NCI-H510A (cell line): ENCODE measurements at places on chromosomes 16 and 17.
A peak's percentile ranks its signal among the peaks of the same experiment; 100 is the strongest.

GRCh38 chr17:49508866-49509587, 13.9 kb downstream of the NGFR start:
- no peak for DNase-seq

DNA sequence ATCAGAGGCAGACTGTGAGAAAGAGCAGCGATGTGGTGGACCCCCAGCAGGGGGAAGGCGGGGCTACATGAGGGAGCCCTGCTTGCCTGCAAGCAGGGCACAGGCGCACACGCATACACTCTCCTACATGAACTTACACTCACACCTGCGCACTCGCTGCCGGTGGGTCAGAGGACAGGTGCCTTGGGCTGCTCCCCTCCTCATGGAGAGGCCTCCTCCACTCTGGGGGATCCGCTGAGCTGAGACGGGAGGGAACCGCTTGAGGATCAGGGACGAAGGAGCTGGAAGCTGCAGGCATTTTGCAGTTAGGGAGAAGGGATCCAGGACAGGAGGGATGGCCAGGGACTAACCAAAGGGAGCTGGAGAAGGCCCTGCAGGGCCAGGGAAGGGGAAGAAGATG, 14.2 kb downstream of the OSBPL7 start:
- no peak for DNase-seq

DNA sequence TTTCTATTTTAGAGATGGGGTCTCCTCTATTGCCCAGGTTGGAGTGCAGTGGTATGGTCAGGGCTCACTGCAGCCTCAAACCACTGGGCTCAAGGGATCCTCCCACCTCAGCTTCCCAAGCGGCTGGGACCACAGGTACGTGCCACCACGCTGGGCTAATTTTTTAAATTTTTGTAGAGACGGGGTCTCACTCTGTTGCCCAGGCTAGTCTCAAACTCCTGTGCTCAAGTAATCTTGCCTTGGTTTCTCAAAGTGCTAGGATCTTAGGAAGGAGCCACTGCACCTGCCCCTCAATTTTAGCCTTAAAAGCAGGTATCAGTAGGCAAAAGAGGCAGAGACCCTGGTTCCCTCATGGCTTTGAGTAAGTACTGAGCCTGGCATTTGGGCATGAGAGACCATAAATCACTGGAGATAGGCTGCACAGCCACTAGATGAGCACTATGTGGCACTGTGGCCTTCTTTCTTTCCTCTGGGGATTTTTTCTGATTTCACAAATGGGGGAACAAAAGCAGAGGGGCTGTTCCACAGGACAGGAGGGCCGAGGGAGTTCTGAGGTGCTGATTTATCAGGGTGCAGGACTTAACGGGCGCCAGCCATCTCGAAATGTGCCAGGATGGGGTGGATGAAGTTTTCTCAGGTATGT, 82.2 kb downstream of the PLXDC1 start:
- DNase-seq, result no peak

GRCh38 chr16:89553733-89554132, 6.7 kb upstream of the RPL13 start:
- no peak for DNase-seq

DNA sequence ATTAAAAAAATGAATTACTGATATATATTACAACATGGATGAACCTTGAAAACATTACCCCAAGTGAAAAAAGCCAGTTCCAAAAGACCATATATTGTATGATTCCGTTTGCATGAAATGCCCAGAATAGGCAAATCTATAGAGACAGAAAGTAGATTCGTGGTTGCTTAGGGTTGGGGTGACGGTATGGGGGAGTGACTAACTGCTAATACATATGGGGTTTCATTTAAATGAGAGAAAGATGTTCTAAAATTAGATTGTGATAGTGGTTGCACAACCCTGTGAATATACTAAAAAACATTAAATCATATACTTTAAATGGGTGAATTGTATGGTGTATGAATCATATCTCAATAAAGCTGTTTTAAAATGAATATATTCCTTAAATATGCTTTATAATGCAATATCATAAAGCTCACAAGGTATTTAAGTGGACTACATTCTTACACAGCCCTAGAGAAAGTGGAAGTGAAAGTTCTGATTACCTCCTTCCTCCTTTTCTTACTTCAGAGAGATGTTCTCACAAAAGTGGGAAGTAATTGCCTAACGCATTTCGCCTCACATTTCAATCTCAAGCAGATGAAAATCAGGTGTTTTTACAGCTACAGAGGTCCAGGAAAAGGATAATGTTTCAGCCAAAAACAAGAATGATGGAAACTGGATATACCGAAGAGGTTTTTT, 142.7 kb upstream of the GNAO1 start:
- DNase-seq, result no peak

DNA sequence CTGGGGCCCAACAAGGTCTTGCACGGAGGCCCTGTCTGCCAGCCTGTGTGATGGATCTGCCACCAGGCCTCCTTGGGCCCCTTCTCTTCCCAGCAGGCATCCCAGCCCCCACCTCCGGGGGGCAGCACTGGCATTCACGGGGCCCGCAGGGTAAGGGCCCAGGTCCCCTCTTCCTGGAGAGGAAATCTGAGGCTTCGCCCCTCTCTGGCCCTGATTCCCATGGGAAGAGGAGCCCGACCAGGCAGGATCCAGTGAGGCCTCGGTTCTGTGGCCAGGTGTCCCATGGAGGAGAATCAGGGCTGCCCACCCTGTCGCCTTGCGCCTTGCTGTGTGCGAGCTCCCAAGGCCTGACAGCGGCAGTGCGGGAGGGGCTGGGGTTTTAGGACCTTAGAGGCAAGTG, 48.4 kb downstream of the PDPK1 start:
- DNase-seq, result no peak

DNA sequence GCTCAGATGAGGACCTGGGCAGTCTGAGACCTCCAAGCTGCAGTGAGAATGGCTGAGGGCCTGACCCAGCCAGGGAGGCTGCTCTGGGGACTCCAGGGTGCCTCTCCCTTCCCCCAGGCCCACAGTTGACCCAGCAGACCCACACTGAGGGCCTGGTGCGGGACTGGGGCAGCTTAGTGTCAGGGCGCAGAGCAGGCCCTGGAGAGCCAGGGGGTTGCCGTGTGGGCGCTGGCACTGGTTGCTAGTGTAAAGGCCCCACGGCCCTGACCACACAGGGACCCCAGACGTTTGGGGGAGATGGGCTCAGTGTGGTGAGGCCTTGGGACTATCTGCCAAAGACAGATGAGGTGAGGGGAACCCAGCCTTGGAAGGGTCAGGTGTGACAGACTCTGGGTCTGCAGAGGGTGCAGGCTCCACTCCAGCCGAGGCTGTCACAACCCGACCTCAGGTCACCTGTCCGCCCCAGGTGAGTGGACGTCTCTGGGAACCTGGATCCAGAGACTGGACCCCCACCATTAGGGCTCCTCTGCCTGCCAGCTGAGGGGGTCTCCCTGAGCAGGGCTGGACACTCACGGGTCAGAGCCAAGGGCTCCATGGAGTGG, 50.8 kb upstream of the GNG13 start:
- DNase-seq, result no peak

- no peak for DNase-seq
Observed at GRCh38 chr17:12429116-12429515, 236.6 kb upstream of the MYOCD start.

- DNase-seq, result no peak
Observed at GRCh38 chr17:9408868-9409829, 166.5 kb downstream of the STX8 start.

DNA sequence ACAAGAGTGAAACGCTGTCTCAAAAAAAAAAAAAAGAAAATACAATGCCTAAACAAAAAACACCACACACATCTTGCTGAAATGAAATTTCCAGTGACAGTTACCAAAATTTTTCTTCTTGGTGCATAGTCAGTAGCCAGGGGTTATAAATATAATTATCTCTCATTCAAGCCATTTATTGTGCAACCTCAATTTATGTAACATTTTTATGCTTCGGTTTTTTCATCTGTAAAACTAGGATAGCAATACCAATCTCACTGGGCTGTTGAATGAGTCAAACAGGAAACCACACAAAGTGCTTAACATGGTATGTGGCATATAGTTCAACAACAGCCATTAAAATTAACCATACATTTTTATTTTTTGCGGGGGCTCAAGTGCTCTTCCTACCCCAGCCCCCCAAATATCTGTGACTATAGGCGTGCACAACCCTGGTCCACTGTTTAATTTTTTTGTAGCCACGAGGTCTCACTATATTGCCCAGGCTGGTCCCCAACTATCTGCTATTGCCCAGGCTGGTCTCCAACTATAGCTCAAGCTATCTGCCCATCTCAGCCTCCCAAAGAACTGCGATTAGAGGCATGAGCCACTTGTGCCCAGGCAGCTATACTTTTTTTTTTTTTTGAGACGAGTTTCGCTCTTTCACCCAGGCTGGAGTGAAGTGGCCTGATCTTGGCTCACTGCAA, 2.6 kb downstream of the COG4 start:
- no peak for DNase-seq

DNA sequence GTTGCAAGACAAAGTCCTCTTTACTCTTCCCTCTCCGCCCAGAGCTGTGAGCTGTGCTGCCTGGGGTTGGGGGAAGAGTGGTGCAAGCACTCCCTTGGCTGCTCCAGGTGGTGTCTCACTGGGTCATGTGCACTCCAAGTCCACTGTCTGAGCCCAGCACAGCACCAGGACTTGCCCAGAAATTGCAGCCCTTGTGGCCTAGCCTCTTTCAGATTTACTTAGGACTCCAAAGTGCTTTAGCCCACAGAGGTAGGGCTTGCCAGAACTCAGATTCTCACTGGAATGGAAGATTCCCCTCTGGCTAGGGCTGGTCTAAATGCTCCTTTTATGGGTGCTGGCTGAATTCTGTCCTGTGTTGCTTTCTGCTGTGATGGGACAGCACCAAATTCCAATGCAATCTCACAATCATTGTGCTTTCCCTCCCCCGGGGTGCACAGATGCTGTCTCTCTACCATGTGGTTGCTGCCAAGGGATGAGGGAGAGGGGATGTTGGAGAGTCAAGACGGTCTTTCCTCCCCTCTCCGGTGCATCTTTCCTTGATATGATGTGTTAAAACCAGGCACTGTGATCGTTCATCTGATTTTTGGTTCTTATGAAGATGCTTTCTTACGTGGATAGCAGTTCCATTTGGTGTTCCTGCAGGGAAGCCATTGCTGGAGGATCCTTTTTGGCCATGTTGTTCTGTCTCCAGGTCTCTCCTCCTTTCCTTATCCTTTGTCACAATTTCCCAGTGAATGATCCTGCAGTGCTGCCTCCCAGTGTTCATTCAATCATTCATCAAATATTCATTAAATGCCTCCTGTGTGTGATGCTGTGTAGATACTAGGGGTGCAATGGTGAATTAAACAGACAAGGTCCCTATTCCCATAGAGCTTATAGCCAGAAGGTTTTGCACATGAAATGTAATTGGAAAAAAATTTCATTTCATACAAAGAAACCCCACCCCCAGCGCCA, 216.3 kb downstream of the SPECC1 start:
- DNase-seq, result no peak

DNA sequence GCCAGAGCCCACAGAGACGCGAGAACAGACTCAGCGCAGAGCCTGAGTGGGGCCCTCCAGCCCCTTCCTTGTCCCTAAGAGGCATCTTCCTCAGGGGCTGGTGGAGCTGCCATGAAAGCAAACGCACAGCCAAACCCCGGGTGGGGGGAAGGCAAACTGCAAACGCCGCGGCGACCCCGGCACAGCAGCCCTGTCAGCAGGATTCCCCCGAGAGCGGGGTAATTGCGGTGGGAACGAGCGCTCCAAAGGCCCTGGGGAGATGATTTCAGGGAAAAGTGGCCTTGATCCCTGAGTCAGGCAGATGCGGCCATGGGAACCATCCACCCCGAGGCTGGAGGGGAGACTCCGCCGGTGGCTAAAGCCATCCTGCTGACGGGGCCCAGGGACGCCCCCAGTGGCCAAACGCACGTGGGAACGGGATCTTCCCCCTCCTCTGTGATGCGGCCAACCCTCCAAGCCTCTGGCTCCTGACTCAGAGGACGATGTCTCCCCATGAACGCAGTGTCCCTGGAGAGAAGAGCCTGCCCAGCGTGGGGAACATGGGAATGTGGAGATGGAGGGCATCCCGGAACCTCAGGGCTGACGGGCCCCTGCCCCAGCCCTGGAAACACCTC, 25.1 kb downstream of the SLC7A5 start:
- DNase-seq, result no peak

DNA sequence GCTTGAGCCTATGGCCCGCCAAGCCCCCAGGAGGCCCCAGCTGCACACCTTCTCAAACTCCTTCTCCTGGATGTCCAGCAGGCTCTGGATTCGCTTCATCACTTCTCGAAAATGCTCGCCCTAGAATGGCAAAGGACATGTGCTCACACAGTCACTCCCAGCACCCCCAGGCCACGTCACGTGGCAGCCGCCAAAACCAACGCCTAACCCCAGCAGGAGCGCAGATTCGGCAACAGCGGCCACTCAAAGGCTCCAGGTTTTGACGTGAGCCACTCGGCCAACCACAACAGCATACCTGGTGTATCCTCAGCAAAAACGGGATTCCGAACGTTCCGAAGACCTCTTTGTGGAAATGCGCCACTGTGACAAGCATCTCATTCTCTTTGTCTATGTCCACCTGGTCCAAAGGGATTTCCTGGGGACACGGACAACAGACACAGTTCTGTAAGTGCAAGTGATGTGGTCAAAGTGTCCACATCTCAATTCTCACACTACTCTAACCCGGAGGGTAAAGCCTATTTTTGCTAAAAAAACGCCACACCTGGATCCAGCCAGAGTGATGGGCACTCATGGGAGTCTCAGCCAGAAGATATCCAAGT, 12.7 kb downstream of the LITAFD start:
- DNase-seq, result no peak

- no peak for DNase-seq
Observed at GRCh38 chr17:79084291-79085153, 9.9 kb downstream of the ENGASE start.

DNA sequence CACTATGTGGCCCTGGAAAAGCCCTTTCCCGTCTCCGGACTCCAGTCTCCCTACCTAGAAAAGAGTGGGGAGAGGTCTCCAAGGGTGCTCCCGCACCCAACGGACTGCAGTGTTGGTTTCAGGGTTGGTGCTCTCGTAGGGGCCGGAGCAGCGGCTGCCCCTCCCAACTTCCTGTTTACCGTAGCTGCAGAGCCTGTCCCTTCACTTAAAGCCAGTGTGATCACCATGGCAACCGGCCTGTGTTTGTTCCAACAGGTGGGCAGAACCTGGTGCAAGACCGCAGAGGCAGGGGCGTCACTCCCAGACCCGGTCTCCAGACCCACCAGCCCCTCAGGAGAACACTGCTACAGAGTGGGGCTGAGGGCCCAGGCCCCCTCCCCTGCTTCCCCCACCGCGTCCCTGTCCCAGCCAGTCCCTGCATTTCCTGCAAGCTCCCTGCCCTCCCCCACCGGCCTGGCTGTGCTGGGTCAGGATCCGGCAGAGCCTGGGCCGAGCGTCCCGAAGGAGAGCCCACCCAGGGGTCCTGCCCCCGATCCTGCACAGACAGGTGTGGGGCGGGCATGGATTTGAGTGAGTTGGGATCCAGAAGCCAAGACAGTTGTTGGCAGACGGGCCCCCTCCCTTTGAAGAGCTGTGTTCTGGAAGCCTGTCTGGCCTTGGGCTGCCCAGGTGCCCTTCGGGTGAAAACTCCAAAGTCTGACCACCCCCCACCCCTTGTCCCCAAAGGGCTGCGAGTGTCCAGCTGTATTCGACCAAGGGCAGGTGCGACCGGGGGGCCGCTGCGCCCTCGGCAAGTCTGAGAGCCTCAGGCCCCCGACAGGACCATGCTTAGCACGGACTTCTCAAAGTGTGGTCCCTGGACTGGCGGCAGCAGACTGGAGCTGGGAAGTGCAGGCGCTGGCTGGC, 1.5 kb upstream of the BAIAP3 start:
- peak; percentile 67 for DNase-seq
